ENCODE measurements at places on chromosomes 5 and 9.

DNA sequence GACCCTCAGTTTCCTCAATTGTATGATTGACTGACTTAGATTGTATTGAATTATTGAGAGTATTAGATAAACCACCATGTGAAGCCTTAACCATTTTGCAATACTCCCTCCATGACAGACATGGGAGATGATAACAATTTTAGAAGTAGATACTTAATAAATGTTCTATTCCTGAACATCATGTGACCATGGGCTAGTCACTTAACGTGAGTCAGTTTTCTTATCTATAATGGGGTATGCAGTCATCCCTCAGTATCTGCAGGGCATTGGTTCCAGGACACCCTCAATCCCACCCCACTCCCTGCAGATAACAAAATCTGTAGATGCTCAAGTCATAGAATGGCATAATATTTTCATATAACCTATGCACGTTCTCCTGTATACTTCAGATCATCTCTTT lies 31.0 kb downstream of the SNX18 start:
- DNase-seq: no peak

DNA sequence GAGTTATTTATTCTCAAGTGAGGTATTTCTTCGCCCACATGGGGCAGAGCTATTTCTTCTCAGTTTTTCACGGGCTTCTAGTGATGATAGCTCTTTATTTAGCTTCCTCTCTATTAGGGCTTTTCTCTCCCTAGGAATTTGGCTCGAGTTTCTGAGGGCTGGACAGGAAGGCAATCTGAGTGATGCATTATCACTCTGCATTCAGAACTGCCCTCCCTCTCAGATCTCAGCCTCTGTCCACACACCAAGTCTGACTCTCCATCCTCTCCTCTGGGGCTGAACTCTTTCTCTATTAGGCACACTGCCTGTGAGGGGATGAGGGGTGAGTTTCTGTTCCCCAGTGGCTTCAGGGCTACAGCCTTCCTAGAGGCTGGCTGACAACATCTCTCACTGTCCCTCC lies 14.9 kb upstream of the SCAMP1 start:
- DNase-seq: no peak

- no peak for DNase-seq
Observed at GRCh38 chr9:110095776-110096175, 112.2 kb downstream of the C9orf152 start.

DNA sequence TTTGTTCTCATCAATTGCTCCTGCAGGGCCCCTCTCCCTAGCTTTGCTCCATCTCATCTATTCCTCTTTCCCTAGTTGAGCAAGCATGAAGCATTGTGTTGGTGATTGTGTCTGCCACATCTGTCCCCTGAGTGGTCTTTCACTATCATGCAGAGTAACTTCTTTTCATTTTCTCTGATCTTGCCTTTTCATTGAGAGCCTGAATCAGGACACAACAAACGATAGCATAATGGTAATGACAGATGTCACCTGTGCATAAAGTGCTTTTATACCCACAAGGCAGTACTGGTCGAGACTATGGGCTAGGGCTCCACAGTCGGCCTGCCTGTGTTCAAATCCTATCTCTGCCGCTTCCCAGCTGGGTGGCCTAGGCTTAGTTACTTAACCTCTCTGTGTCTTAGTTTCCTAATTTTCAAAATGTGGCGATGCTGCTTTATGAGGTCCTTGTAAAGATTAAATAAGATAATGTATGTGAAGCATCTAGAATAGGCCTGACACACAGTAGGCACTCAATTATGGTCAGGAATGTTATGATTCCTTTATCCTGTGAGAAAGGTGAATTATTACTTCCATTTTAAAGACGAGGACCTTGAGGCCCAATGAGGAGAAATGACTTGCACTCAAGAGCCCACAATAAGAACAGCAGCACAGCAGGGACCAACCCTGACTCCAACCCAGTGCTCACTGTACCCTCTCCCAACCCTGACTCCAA lies 137.1 kb upstream of the ZNF618 start:
- DNase-seq: no peak

DNA sequence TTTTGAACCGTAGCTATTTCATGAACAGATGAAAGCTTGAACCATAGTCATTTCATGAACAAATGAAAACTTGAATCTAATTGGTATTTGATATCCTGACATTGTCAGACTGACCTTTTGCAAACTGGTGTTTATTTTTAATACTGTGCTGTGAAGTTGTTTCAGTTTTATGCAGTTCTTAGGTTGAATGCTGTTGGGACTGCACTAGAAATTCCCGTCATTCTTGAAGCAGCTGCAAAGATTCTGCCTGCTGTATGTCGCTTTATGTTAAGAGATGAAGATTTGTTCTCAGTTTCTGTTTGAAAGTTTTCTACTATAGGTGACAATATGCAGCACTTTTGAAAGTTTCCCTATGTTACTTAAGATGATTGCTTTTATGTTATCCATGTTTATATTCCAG lies 22.5 kb upstream of the FAM120AOS start:
- no peak for DNase-seq

DNA sequence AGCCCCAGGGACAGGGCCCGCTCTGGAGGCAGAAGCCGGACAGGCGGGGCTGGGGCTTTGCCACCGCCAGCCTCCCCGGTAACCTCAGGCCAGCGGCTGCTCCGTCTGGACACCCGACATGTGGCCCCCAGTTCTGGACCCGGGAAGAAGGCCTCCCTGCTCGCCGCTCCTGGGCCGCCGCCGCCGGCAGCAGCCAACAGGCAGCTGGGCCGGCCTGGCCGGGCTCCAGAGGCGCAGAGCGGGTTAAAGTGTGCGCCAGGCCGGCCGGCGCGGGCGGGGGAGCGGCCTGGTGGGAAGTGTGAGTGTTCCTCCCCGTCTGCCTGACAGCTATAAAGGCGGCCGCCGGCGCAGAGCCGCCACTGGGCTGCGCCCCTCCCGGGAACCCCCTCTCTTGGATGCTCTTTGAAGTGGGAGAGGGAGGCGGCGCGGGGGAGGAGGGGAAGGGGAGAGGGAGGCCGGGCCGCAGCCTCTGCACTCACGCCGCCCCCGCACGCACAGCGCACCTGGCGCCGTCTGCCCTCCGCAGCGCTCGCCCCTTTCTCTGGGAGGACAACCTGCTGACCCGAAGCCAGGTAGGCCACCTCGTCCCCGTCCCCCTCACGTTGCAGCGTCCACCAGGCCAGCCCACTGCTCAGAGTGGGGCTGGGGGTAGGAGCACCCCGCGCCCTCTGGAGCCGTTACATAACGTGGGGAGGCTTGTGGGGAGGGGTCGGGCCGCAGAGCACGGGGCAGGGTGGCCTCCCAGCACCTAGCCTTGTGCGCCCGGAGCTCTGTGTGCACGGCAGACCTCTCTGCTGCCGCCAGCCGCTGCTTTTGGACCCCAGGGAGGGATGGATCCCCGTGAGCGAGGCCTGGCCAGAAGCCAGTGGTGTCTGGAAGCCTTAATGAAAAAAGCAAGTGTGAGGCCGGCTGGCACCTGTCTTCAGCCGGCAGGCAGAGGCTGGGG lies at the start of gene ADAMTSL2:
Gene ADAMTSL2, plus strand, starts transcription at position 359 of the 946 bp plus-strand sequence. CDS start 2,009 bp downstream, outside the sequence.
- no peak for DNase-seq

GRCh38 chr9:109931623-109932022 lies 151.6 kb downstream of the PALM2AKAP2 start:
- DNase-seq: no peak
